ENCODE measurements at places on chromosomes 1 and 21.

- no peak for DNase-seq
These were observed 5.3 kb upstream of the KIF17 start for GRCh38 chr1:20723159-20723536.

DNA sequence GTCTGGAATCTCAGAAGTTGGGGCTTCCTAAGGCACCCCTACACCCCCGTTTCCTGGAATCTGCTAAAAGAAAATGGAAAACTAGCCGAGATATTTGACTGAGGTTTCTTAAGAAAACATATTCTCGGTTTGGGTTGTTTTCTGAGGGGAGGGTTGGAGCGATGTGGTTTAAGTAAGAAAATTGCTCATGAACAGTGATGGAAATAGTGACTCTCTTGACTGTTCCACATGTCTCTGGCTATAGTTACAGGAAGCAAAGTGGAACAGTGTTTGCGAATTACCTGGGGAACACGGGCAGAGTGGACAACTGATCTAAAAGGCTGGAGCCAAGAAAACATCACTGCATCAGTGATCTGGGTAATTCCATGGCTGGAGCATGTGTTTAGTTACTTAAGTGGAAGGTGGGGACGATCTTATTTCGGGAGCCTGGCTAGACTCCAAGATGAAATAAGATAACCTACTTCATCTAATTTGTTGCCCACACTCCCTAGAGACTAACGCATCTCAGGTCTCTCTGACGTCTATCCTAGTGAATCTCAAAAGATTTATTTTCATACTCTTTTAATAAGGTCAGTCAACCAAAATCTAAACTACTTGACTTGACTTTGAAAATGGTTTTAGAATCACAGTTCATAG lies 92.4 kb downstream of the KCNJ15 start:
- DNase-seq: no peak

- peak; percentile 6 for DNase-seq
These were observed 137.1 kb downstream of the PROX1 start for GRCh38 chr1:214124915-214125314.

DNA sequence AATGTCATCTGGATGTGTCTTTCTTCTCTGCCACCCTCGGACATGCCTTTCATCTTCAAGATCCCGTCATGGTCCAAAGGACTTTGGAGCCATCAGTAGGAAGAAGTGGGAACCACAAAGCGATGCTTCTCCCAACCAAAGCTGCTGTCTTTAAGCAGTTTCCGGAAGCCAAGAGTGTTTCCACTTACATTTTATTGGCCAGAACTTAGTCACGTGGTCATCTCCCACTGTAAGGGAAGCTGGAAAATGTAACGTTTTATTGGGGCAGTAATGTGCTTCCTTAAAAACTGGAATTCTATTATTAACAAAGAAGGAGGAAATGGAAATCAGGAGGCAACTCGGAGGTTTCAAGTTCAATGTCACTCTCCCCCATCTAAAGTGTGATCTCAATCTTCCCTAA lies 170.8 kb downstream of the ATG4C start:
- DNase-seq: no peak

DNA sequence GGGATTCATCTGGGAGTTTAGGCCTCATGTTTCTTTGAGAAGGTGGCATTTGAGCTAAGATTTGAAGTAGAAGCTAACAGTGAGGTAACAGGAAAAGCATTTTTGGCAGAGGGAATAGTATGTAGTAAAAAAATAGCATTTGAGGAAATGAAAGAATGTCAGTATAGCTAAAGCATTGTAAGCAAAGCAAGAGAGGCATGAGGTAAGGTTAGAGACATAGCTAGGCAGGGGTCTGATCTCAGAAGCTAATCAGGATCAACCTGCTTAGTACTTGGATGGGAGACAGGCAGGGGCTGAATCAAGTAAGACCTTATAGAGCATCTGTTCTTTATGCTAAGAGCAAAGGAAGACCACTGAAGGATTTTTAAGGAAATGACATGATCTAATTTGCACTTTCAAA lies 4.0 kb downstream of the POLR3C start:
- no peak for DNase-seq

GRCh38 chr1:62693123-62693522 lies 4.9 kb upstream of the DOCK7 start:
- no peak for DNase-seq

All from Jurkat, Clone E6-1 (cell line).